Endodermal cell (in vitro differentiated cells): ENCODE measurements at places on chromosomes 7 and 10.

GRCh38 chr7:78413568-78413967, 615.0 kb downstream of the PHTF2 start:
- no peaks in the 10 kb centered on the region for H3K4me1 ChIP-seq
- no peak for DNase-seq
- H3K4me3 ChIP-seq: no peak overlapping the region
- H3K36me3 ChIP-seq: no peaks in the 10 kb centered on the region
- H3K27ac ChIP-seq: no peak overlapping the region

DNA sequence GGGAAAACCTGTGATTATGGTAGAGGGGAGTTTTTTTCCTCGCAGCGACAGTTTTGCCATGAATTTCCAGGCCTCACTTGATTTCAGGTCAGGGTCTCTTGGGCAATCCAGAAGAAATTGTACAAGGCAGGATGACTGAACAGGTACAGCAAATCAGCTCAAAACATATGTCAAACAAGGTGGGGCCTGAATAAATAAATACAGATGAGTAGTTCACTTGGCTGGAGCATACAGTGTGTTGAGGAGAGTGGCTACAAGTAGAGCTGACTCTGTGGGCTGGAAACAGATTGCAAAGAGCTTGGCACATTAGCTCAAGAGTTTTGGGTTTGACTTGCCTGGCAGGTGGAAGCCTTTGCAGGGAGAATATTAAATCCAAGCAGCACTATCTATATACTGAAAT, 15.0 kb downstream of the GIMAP8 start:
- H3K27me3 ChIP-seq: no peaks in the 10 kb centered on the region
- H3K36me3 ChIP-seq: no peaks in the 10 kb centered on the region
- DNase-seq: no peak
- H3K4me1 ChIP-seq: no peaks in the 10 kb centered on the region

- H3K4me3 ChIP-seq: peak within 1 kb of the TSS; percentile 19
- H3K36me3 ChIP-seq: no peaks in the 10 kb centered on the region
- H3K27me3 ChIP-seq: no peaks in the 10 kb centered on the region
- peaks cover 14% of the 10 kb centered on the region for H3K4me1 ChIP-seq
These were observed at the start of gene SH2D4B for GRCh38 chr10:80537736-80538480. SH2D4B (plus strand) TSS chr10:80537902; CDS start chr10:80538332, 430 bp downstream.

GRCh38 chr10:21733710-21734109, 199.7 kb downstream of the MLLT10 start:
- H3K27ac ChIP-seq: no peak overlapping the region
- H3K4me1 ChIP-seq: peaks cover 21% of the 10 kb centered on the region
- H3K36me3 ChIP-seq: peaks cover 66% of the 10 kb centered on the region
- H3K4me3 ChIP-seq: no peak overlapping the region

DNA sequence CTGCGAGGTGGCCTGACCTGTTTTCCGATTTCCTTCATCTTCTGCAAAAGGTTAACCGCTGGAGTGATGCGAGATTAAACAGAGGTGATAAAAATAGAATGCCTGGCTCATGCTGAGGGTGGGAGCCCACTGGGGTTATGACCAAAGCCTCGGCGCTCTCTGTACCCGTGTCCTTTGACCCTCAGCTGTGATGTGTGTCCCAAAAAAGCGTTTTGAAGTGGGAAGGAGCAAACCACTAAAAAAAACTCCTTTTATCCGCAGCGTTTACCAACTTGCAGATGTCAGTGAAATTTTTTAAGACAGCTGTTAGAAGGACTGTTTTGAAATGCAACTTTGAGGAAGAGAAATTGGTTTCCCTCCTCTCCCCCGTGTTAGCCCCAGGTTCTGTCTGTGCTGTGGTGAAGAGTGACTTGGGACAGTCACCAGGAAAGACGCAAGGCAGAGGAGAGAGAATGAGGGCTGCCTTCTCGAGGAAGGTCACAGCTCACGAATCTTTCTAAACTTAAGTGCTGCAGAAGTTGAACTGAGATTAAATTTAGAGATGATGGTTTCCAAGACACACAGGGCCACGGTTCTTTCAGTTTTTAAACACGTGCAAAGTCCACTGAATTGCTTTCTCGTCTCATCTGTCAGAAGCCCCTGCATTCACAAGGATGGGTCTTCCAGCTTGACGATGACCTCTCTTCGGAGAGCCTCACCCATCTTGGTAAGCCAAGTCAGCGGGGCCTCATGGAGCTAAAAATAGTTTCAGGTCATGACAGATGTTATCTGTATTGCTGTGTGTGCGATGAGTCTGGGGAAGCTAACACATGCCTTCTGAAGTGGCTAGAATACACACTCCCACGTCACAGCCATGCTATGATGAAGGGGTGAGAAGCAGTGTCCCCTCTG, 27.6 kb downstream of the AMZ1 start:
- H3K4me3 ChIP-seq: no peak overlapping the region
- peaks cover 9% of the 10 kb centered on the region for H3K36me3 ChIP-seq
- H3K4me1 ChIP-seq: no peaks in the 10 kb centered on the region
- no peak for DNase-seq

DNA sequence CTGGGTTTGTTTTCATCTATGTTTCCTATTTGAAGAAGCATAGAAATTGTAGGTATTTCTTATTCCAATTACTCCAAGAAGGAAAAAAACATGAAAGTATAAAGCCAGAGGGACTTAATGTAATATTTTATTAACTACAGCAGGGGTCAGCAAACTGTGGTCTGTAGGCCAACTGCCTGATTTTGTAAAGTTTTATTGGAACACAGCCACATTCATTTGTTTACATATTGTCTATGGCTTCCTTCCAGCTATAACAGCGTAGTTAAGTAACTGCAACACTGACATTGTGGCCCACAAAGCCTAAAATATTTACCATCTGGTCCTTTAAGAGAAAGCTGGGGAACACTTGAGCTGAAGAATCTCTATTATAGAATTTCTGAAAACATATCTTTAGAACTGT, 306.2 kb downstream of the BICC1 start:
- no peak overlapping the region for H3K27ac ChIP-seq
- no peaks in the 10 kb centered on the region for H3K27me3 ChIP-seq
- no peak for DNase-seq
- H3K36me3 ChIP-seq: no peaks in the 10 kb centered on the region

DNA sequence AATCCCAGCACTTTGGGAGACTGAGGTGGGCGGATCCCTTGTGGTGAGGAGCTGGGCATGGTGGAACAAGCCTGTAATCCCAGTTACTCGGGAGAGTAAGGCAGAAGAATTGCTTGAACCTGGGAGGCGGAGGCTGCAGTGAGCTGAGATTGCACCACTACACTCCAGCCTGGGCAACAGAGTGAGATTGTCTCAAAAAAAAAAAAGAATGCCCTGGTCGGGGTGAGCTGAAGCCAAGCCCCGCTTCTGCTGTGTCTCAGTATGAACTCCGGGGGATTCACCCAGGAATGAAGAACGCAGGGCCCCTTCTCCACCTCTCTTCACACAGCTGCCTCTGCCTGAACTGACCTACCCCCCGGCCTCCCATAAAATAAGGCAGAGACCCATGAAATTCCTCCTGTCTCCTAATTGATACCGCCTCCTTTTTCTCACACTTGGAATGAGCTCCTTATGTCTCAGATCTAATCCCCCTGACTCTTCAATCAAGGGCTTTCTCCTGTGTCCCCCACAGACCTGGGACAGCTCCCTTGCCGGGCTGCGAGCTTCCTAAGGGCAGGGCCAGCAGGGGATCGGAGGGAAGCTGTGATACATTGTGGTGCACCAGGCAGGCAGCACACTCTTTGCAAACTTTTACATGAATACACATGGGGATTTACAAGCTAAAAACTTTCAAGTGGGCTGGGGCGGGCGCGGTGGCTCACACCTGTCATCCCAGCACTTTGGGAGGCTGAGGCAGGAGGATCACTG, 911 bp upstream of the ZP3 start:
- H3K27me3 ChIP-seq: no peaks in the 10 kb centered on the region
- no peak overlapping the region for H3K4me3 ChIP-seq
- no peaks in the 10 kb centered on the region for H3K36me3 ChIP-seq

DNA sequence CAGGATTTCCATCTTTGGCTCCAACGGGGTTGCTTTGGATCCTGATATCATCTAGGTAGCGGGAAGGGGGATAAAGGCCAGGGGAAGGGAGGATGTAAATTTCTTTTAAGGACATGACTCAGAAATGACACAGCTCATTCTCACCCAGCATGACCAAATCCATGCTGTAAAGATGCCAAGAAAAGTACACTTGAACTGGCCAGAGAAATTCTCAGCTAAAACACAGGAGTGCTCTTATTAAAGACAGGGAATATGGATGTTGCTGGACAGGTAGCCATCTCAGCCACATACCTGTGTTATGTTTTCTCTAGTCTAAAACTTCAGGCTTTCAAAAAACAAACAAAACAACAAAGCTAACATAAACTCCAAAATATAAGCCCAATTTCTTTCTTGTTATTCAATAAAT, 68.3 kb downstream of the NAMPT start:
- no peak overlapping the region for H3K27ac ChIP-seq
- DNase-seq: peak; percentile 49
- H3K4me3 ChIP-seq: no peak overlapping the region
- H3K27me3 ChIP-seq: no peaks in the 10 kb centered on the region
- H3K36me3 ChIP-seq: no peaks in the 10 kb centered on the region

DNA sequence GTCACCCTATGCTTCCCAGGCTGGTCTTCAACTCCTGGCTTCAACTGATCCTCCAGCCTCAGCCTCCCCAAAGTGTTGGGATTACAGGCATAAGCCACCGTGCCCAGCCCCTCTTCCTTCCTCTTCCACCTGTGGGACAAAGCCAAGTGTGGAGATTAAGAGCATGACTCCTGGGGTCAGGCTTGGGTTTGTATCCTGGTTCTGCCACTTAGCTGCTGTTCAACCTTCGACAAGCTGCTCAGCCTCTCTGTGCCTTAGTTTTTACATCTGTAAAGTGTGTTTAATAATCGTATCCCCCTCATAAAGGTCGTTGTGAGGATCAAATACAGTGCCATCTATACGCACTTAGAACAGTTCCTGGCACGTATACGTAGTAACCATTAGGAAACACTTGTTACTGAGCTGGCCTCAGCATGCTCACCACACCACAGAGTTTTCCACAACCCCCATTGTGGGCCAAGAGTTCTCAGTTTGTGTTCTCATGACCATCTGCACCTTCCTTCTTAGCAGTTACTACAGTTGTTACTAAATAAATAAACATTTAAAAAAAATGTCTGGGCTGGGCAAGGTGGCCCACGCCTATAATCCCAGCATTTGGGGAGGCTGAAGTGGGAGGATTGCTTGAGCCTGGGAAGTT, 140.5 kb upstream of the BTBD16 start:
- no peak overlapping the region for H3K27ac ChIP-seq
- H3K4me1 ChIP-seq: no peaks in the 10 kb centered on the region
- H3K4me3 ChIP-seq: no peak overlapping the region
- H3K27me3 ChIP-seq: no peaks in the 10 kb centered on the region
- peaks cover 6% of the 10 kb centered on the region for H3K36me3 ChIP-seq

- peaks cover under 1% of the 10 kb centered on the region for H3K4me1 ChIP-seq
- no peak for DNase-seq
- H3K36me3 ChIP-seq: no peaks in the 10 kb centered on the region
- no peak overlapping the region for H3K4me3 ChIP-seq
- no peak overlapping the region for H3K27ac ChIP-seq
- H3K27me3 ChIP-seq: no peaks in the 10 kb centered on the region
These were observed 123.3 kb upstream of the CDK1 start for GRCh38 chr10:60654813-60655464.

DNA sequence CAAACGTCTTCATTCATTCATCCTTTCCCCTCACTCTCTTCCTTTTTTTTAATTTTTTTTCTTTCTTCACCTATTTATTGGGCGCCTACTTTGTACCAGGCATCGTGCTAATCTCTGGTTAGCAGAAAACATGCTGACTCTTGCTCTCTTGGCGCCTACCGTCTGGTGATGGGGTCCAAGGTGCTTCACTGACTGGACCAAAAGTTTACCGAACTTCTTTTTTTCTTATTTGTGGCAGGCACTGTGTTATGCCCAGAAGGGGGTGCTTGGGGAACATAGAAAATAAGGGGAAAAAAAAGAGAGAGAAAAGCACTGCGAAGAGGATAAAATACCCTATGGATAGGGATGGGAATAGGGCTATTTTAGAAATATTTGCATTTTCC, 505 bp upstream of the FAM204A start:
- peak overlapping the region; percentile 95 for H3K4me3 ChIP-seq
- no peaks in the 10 kb centered on the region for H3K36me3 ChIP-seq
- H3K4me1 ChIP-seq: no peaks in the 10 kb centered on the region
- H3K27me3 ChIP-seq: peaks cover 33% of the 10 kb centered on the region

DNA sequence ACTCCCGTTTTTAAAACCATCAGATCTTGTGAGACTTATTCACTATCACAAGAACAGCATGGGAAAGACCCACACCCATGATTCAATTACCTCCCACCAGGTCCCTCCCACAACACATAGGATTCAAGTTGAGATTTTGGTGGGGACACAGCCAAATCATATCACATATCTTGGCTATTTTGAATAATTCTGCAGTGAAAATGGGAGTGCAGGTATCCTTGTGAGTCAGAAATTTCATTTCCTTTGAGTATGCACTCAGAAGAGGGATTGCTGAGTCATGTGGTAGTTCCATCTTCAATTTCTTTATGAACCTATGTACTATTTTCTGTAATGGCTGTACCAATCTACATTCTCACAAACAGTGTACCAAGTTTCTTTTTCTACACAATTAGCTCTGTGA, 125.8 kb downstream of the ANKRD7 start:
- peaks cover 12% of the 10 kb centered on the region for H3K4me1 ChIP-seq
- no peak for DNase-seq
- no peaks in the 10 kb centered on the region for H3K27me3 ChIP-seq
- H3K36me3 ChIP-seq: no peaks in the 10 kb centered on the region
- H3K4me3 ChIP-seq: no peak overlapping the region

- H3K27ac ChIP-seq: no peak overlapping the region
- H3K27me3 ChIP-seq: no peaks in the 10 kb centered on the region
- H3K36me3 ChIP-seq: no peaks in the 10 kb centered on the region
- DNase-seq: no peak
- no peak overlapping the region for H3K4me3 ChIP-seq
These were observed 1061.1 kb downstream of the SORCS3 start for GRCh38 chr10:105702211-105702610.

DNA sequence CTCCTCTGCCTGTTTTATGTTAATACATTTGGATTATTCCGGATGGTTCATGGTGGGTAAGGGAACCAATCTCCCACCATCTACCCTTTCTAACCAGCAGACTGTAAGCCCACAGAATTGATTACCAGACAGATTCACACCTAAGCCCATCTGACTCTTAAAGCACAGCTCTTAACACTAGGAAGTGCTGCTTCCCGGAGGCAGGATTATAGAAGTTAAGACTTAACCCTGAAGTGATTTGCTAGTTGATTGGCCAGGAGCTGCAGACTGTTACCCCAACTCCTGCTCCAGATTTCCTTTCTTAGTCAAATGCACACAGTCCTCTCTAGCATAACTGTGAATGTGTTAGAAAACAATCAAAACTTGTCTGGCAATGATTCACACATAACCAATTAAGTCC, 221.7 kb downstream of the CDK14 start:
- H3K27me3 ChIP-seq: no peaks in the 10 kb centered on the region
- peak; percentile 64 for DNase-seq
- no peaks in the 10 kb centered on the region for H3K36me3 ChIP-seq
- H3K27ac ChIP-seq: no peak overlapping the region

DNA sequence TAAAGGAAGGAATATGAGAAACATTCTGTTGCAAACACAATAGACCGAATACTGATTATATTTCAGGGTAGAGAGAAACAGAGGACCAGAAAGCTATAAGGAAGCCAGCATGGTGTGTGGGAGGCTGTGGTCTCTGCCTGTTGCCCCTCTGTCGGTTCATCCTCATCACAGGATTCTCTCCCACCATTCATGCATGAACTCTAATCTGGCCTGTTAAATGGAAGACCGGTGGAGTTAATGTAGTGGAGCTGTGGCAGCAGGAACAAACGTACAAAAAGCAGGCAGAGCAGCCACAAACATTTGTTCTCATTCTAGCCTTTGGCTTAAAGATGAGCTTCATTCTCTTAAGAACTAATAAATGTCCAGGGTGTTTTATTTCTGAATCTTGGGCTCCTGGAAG, 902.4 kb downstream of the LRMDA start:
- no peaks in the 10 kb centered on the region for H3K36me3 ChIP-seq
- H3K4me1 ChIP-seq: no peaks in the 10 kb centered on the region
- H3K27me3 ChIP-seq: no peaks in the 10 kb centered on the region
- H3K4me3 ChIP-seq: no peak overlapping the region
- H3K27ac ChIP-seq: no peak overlapping the region
